Gastrocnemius medialis (tissue), 4 donors: ENCODE measurements at places on chromosomes 4 and X. TPM values are rescaled to one million over a fixed set of nuclear protein-coding genes. Genes with fewer than 3 reads are reported as not detected.
A peak's percentile ranks its signal among the peaks of the same experiment; 100 is the strongest.

GRCh38 chr4:44159991-44160390 is 288.6 kb downstream of the KCTD8 start:
- DNase-seq, result no peak

- no peak for DNase-seq
Measured at GRCh38 chrX:32871636-32872035, 339.7 kb downstream of the DMD start.

DNA sequence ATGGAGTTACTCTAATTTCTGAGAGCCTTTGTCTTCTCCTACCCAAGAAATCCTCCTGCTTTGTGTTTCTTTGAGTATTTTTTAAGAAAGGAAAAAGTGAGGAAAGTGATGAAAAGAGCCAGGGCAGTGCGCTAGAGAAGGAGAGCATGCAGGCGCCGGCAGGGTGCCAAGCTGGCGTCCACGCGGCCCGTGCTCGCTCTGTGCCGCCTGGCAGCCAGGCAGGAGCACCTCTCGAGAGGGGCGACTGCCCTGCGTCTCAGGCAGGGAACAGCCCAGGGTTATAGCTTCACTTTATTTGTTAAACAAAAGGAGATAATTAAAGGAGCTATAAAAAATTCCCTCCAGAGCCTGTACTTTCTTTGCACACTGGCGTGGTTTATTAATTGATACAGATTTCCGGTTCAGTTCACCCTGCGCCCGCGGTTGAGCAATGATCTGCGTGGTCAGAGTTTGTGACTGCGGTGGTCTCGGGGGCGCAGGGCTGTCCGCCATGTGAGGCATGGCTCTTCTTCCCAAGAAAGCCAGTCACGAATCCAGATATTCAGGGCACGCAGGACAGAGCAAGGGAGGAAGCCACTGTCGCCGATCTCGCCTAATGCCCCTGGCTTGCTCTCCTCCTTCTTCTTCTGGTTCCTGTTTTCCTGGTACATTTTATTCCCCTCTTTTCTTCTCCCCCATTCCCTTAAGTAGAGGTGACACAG is 110.8 kb upstream of the PAQR3 start:
- no peak for DNase-seq

- DNase-seq, result no peak
Measured at GRCh38 chr4:62601737-62602136, 1401.6 kb downstream of the ADGRL3 start.

DNA sequence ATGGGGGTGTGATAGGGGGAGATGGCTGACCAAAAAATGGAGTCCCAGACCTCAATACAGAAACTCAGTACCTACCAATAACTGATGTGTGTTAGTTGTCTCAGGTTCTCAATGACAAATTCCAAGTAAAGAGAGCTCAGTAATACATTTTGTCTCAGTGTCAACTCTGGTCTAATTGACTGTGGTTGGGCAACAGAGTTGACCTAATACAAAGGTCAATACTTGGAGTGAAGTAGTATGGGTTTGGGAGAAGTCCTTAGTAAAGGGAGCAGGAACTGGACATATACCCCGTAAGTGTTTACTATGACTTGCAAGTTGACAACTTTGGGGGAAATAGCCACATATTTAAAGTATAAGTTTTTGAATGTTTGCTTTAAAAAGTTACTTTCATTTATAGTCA is 20.5 kb upstream of the LCORL start:
- no peak for DNase-seq

DNA sequence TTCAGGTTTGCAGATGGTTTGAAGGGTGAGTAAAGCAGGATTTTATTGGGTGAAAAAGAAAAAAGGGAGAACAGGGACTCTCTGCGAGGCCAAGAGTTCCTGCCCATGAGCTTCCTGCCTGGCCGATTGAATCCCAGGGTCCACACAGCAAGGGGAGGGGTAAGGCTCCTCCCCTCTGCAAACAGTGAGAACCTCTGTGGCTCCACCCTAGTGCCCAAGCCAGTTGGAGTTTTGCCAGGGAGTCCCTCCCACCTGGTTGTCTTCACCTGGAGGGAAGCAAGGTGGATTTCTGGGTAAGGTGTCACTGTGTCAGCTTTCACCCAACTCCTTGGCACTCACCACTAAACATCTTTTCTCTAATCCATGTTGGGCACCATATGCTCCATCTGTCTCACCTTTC is 70.9 kb downstream of the PDHA2 start:
- no peak for DNase-seq

GRCh38 chr4:15416357-15417232 is 11.2 kb upstream of the C1QTNF7 start:
- no peak for DNase-seq

DNA sequence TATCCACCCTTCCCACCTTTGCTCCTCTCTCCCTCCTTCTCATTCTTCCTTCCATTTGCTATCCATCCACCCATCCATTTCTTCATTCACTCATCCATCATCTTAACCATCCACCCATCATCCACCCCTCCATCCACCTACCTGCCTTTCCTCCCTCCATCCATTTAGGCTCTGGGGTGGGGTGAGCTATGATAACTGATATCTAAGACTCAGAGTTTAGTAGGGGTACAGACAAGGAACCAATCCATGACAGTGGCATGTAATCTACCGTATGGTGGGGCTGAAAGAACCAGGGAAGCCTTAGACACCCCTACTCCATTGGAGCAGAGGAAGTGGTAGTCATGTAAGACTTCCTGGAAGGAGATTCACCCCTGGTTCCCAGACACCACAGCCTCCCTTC is 23.2 kb downstream of the PSAPL1 start:
- no peak for DNase-seq

DNA sequence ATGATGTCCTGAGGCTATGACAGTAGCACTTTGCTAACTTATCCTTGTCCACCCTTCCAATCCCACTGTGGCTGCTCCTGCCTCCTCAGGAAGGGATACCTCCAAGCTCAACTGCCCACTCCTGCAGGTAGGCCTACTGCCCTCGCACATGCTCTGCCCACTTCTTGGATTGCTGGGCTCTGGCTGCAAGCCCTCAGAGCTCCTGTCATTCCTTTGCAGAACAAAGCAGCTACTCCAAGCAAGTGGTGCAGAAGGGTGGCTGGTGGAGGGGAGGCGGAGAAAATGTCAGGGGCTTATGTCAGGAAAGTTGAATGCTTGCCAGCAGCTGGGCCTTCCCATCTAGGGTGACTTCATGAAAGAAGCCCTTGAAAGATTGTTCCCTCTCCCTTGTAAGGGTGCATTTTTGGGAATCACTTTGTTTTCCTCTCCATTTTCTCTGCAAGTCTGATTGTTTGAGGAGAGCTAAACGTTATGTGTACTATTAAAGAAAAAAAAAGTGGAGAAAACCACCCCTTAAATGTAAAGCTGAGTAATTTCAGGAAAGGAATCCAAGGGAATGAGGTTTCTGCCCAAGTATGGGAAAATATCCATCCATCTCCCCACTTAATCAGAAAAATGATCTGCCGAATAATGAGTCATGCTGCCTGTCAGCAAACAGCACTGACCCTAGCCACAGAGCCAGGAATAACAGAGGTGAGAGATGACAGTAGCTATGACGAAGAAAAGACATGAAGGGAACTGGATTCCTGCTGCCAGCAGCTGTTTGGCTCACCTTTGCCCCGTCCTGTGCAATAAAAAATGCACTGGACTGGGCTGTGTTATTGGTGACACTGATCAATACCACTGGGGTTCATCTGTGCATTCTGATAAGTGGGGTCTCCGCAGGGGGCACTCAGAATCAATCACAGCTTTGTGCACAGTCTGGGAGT is 102.0 kb downstream of the RTL5 start:
- no peak for DNase-seq

GRCh38 chr4:2261110-2261852 is 628 bp downstream of the MXD4 start:
- DNase-seq, result no peak

DNA sequence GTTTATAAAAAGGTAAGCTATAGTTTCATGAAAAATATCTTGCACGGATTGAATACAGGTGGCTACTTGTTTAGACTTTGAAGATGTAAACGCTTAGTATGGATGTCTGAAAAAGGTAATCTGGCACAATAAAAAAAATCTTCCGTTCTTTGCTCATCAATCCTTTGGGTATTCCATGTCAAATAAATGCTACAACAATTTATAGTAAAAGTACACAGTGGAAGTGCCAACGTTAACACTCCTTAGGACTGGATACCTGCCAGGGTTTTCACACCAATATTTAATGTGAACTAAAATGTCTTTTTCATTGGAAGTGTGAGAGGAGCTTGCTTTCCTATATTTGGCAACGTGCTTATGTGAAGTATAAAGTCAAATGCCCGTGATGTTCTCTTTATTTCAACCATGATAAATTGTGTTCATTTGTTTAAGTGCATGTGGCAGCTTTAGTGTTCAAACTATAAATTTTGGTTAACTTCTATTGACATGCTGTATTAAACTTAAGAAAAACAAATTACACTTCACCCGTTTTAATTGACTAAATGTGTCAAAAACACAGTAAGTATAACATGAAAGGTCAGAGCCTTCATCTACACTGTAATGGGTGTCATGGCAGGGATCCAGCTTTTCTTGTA is 121.7 kb upstream of the HAND2 start:
- no peak for DNase-seq

- no peak for DNase-seq
Measured at GRCh38 chr4:94525993-94526728, 74.4 kb downstream of the PDLIM5 start.

DNA sequence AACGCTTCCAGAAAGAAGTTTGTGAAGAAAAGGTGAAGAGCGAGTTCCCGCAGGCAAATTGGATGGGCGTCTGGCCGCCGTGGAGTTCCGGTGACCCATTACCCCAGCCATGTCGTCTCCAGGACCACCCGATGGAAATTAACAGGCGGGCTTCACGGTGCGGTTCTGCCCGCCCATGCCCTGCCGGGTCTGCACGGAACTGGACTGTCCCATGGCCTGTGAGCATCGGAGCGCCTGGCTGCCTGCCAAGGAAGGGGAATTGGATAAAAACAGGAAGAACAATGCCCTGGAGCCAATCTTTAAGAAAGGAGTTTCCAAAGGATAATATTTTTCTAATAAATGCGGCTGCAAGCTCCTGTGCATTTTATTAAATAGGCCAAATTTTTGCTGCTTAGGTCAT is 319.8 kb upstream of the SLC7A11 start:
- no peak for DNase-seq

DNA sequence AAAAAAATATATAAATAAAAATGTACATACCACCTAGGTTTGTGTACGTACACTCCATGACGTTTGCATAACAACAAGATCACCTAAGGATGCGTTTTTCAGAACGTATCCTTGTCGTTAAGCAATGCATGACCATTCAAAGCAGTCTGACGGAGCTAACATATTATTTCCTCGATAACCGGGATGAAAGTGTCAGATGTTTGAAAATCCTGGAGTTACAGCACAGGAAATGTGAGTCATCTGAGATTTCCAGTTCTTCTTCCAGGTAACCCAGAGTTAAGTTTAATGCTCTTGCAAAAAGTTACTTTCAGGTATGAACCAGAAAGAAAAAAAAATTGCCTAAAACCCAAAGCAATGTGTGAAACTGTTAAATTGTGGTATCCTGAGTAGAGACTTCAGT is 107.9 kb downstream of the LDB2 start:
- no peak for DNase-seq

DNA sequence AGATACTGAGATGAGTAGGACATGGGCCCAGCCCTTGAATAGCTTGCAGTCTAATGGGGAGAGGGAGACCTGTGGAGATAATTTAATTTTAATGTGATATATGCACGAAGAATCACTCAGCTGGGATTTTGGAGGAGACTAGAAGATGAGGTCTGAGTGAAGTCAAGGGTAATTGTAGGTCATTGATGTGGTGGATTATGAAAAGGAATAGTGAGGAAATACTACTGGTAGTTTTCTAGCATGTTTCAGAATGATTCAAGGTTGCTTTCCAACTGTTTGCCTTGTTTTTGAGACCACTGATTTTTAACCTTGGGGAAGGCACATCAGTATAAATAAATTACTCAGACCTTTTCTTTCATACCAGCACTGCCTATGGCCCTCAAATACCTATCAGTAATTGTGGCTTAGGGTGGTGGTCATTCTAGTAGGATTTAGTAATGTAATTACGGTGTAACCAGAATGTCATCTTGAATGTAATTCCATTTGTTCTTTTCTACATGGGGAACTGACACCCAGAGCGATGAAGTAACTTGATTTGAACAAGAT is 25.6 kb downstream of the PTTG2 start:
- DNase-seq, result no peak

DNA sequence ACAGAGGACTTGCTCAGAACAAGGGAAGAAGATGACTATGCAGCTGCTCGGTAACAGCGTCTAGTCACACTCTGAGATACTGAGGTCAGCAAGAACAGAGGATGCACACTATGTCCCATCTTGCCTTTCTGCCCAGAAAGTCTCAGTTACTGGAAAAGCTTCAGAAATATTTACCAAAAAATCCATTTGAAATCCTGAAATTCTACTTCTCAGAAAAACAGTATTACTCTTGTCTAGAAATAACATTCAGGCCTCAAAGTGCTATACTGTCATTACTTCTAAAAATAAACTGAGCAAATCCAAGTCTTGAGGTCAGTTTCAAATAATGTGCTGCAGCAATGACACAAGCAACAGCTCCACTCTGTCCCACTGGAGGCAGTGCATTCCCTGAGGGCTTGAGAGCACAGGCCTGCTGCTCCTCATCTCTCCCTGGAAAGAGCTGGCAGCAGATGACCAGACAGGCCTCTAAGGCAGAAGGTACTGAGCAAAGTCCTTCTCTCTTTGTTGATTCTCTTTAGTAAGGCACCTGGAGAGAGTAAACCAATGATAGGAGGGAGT is 76.9 kb downstream of the CAMK2D start:
- DNase-seq, result peak; percentile 61

DNA sequence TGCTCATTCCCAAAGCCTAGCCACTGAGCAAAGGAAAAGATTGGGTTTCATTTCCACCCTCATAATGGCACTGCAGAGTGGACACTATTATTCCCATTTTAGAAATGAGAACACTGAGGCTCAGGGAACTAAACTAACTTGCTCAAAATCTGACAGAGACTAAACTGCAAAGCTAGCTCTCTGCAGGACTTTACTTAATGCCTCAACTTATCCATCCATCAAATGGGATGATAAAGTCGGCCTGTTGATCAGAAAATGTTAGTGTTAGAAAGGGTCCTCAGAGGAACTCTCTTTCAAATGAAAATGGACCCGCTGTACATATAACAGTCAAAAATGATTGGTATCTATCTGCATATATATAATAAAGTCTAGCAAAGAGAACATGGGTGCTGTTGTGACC is 186.8 kb downstream of the QDPR start:
- no peak for DNase-seq

DNA sequence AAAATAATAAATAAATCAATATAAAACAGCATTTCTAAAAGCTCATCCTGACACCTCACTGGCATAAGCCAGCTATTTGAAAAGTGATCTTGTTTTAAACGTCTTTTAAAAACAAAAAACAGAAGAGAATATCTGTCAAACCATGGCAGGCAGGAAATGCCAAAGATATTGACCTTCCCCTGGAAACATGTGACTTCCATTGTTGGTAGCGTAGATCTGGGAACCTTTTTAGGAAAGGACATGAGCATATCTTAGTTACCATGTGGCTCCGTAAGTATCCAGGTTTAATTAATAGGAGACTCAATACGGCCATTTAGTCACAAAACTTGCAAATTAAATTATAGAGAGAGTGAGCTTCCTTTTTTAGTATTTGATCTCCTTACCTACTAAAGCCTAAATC is 83.0 kb upstream of the KLHL4 start:
- DNase-seq, result no peak

Gene LONRF3
- total RNA-seq, result 53.3 TPM

Gene SLITRK4
- total RNA-seq, result 65.4 TPM

Gene HHIP
- total RNA-seq, result 0.25 TPM

Gene PPP1R2C
- not detected for total RNA-seq

Gene NDNF
- 6.3 TPM for total RNA-seq

Gene RIBC1
- not detected for total RNA-seq

Gene TMEM156
- total RNA-seq, result not detected
